Caki2 (cell line): ENCODE measurements at places on chromosomes 11 and 22. TPM values are rescaled to one million over a fixed set of nuclear protein-coding genes. Genes with fewer than 3 reads are reported as not detected.

The SPTBN2 gene
- total RNA-seq: 0.71 and 0.87 TPM in 2 replicates

The OR6A2 gene
- not detected in 2 replicates for total RNA-seq

The NPTXR gene
- total RNA-seq: 6.2 and 6.7 TPM in 2 replicates

The HOATZ gene
- not detected in 2 replicates for total RNA-seq

The GATD1 gene
- 27.5 and 45.0 TPM in 2 replicates for total RNA-seq

DNA sequence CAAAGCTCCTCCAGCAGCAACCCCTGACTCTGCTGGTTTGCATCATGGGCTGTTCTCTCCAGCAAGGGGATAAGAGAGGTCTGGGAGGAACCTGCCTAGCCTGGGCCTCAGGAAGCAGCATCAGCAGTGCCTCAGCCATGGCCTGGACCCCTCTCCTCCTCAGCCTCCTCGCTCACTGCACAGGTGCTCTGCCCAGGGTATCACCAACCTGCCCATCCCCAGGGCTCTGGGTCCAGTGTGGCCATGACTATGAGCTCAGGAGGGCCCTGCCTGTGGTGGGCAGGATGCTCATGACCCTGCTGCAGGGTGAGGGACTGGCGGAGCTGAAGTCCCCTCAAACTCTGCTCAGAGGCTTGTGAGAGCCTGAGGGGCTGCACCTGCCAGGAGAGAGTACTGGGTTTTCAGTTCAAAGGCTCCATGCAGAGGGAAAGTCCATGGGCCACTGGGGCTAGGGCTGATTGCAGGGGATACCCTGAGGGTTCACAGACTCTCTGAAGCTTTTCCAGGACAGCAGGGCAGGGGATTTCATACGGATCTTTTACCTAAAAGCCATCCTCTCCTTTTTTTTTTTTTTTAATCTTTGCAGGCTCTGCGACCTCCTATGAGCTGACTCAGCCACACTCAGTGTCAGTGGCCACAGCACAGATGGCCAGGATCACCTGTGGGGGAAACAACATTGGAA lies 115.8 kb upstream of the IGLL5 start:
- no peak for DNase-seq

DNA sequence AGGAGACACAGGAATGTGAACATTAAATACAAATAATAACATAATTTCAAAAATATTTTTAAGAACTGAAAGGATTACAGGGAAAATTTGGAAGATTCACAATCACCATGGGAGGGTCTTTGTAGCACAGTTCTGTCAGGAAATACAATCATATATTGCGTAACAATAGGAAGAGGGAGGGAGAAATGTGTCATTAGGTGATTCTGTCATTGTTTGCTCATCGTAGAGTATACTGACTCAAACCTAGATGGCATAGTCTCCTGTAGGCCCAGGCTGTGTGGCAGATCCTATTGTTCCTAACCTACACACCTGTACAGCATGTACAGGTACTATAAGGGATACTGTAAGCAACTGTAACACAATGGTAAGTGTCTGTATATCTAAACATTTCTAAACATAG lies 330.4 kb downstream of the BRD1 start:
- DNase-seq: no peak

DNA sequence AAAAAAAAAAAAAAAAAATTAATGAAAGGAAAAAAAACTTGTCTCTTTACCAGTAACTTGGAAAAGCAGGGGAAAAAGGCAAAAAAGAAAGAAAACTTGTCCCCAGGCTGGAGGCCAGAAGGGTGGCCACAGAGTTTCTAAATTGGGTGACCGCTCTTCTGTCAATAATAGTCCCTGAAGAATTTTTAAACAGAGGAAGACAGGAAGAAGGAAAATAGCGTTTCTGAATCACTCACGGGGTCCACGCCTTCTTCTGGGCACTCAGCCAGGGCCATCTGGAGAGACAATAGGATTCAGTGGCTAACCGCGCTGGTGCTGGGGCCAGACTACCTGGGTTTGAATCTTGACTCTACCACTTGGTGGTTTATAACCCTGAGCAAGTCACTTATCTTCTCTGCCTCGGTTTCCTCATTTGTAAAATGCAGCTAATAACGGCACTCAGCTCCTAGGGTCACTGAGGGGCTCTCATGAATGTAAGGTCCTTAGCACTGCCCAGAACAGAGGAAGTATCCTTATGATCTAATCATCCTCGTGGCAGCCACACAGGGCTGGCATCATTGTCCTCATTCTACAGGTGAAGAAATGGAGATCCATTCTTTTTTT lies 7.0 kb downstream of the C11orf86 start:
- peak; percentile 87 for DNase-seq

DNA sequence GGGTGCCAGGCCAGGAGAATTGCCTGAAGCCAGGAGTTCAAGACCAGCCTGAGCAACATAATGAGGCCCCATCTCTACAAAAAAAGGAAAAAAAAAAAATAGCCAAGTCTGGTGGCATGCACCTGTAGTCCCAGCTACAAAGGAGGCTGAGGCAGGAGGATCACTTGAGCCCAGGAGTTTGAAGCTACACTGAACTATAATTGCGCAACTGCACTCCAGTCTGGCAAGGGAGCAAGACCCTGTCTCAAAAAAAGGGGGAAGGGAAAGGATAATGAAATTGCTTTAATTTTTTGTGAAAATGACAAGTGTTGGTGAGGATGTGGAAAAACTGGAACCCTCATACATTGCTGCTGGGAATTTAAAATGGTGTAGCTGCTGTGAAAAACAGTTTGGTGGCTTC lies 19.2 kb downstream of the STK33 start:
- DNase-seq: no peak

GRCh38 chr11:63532799-63533475 lies 3.7 kb upstream of the PLAAT4 start:
- DNase-seq: no peak

DNA sequence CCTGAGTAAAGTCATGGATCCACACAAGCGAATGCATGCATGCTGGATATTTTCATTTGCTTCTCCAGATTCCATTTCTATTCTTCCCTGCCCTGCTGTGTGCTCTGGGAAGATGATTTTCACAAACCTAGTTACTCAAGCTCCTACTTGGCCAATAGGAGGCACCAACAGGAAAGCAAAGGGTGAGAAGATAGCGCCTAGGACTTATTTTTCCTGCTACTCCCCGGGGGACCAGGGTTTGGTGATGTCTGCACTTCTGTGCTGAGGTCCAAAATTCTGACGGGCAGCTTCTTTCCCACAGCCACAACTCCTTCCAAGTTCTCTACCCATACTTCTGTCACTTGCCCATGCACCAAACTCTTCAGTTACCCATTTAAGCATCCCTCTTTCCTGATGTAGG lies 509.3 kb upstream of the TENM4 start:
- no peak for DNase-seq

DNA sequence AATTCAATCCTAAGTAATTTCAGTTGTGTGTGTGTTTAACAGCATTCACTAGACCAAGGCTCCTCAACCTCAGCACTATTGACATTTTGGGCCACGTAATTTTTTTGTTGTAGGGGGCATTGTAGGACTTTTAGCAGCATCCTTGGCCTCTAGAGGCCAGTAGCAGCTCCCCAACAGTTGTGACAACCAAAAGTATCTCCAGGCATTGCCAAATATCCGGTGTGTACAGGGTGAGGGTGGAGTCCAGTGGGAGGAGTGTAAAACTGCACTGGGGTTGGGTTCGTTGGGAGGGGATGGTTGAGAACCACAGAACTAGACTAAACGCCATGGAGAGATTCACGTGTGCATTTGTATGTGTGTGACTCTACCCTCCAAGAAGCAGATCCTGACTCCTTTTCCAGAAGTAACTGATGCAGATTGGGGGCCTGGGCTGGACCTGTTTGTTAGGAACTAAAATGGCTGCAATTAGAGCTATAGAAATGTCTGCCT lies 5.9 kb upstream of the PHF21A start:
- DNase-seq: peak; percentile 26
